ENCODE measurements at places on chromosomes 1 and 21.

DNA sequence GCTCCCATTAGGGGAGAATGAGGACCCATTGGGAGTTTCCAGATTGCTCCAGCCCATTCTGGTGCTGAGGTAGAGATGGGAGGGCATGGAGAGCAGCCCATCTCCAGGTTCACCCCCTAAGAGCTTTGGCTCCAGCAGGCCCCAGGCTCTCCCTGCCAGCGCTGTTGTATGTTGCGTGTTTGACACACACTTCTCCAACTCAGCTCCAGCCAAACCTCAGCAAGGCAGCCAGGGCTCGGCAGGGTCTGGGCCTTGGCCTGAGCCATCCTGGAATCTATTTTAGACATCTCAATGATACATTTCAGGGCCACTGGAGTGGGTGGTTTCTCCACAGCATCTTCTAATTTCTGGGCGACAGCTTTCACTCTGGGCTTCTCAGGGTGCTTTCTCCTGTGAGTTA, 117.0 kb downstream of the NAV1 start:
- DNase-seq = no peak

- no peak for DNase-seq
These were observed 26.0 kb downstream of the PTBP2 start for GRCh38 chr1:96747565-96747964.

- DNase-seq = no peak
These were observed 13.8 kb upstream of the SAMD11 start for GRCh38 chr1:909861-910310.

DNA sequence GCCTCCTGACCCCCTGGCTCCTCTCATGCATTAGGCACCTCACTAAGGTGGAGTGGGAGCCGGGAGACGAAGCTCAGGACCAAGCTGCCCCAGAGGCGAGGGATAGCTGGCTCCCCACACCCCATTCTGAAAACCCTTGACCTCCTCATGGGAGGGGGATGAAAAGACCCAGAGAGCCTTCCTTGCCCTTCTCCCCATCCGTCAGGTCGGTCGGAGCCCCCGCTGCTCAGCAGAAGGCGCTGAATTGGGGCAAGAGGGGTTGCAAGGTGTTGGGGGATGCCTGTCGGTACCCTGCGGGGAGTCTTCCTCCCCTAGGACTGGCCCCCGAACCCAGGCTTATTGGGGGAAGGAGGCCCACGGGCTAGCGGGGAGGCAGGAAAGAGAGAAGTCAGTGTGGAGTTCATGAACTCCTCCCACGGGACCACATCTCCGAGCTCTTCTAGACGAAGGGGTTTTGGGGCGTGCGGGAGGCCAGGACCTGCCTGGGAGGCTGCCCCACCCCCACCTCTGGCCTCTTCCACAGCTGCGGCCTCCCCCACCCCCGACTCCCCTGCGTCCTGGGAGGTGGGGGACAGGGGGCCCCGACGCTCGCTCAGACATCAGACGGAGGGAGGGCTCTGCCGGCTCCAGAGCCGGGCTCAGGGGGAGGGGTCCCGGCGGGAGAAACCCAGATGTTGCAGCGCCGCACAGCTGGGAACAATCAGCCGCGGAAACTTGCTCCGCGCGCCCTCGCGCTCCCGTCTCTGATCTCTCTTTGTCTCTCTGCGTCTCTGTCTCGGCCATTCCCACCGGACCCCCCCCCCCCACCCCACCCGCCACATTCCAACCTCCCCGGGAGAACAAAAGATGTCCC, 719 bp downstream of the MFAP2 start:
- no peak for DNase-seq

DNA sequence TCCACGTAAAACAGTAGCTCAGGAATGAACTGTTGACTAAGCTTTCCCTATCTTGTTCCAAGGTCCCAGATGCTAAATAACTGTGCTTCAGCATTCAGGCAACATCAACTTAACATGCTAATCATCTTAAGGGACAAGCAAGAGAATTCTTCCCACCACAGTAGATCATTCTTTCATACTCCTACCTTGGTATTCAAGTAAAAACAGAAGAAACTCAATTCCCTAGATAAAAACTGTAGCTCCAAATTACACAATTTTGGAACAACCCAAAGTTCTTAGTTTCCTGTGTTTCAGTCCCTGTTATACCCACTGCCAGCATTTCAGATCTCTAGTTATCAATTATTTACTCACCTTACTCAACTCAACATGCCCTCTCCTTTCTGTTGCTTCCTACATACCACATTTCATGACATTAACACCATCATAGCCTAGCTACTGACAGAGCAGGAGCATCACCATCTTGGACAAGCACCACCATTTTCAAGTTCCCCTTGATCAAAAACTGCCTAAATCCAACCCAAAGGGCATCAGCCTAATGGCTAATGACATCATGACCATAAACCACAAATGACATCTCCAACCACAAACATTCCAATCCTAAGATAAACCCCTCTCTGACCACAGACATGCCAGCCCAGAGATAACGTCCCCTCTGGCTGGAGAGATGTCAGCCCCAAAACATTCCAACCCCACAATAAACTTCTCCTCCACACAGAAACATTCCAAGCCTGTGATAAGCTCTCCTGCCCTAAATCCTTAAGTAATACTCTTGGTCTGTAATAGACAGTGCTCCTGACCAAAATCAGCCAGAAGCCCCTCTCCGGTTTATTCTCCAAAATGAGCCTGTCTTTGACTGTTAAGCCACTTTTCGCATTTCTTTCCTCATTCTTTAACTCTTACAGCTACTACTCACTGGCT, 191.2 kb downstream of the RERE start:
- no peak for DNase-seq

DNA sequence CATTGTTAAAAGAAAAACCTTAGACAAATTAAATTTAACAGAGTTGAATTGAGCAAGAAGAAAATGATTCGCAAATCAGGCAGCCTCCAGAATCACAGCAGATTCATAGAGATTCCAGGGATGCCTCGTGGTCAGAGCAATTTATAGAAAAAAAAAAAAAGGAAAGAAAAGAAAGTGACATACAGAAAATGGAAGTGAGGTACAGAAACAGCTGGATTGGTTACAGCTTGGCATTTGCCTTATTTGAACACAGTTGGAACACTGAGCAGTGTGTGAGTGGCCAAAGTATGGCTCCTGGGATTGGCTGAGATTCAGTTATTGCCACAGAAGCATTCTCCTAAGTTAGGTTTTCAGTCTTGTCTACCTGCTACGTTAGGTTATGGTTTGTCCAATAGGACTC, 9.1 kb upstream of the C21orf91 start:
- no peak for DNase-seq

DNA sequence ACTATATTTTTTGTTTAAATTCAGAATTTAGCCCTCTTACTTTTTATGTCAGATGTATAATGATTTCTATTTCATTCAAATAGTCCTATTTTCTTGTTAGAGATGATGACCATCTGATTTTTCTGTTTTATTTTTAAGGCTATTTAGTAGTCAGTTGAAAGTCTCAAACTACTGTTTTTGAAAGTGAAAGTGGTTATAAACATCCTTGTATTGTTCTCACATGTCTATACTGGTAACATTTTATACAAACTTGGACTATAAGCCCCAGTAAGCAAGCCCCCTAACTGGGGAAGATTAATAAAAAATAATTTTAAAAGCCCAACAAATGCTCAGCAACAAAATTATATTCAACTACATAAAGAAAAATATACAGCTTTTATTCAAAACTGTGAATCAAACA, 271.3 kb upstream of the RGS18 start:
- no peak for DNase-seq

DNA sequence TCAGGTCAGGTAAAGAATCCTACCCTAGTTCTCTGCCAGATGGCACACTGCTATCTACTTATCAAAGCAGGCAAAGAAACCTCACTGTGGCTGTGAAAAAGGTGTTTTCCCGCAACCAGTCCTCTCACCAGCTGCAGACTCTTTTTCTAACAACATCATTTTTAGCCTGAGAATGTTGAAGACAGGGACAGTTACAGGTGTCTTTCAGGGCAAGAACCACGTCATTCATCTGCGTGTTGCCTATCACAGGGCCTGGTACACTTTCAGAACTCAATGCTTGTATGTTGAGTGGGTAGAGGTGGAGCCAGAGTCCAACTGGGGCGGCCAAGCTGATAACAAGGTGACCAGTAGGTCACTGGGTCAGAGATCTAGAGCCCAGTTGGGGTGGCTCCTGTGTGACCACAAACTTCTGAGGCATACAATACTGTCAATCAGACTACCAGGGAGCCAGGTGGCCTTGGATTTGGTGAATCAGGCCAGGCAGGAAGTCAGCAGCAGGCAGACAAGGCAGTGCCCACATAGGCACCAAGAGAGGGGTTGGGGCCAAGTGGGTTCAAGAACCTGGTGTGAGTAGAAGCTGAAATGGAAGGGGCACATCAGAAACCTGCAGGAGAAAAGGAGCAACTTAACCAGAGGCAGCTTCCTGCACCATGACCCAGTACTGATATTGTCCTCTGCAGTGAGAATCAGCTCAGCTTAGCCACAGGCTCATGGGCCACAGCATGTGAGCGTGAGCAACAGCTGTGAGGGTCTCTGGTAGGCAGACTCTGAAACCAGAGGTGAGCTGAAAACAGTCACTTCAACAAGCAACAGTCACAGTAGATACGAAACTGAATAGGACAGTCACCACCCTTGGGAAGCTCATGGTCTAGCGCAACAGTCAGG, 123.6 kb downstream of the DTL start:
- DNase-seq = no peak

DNA sequence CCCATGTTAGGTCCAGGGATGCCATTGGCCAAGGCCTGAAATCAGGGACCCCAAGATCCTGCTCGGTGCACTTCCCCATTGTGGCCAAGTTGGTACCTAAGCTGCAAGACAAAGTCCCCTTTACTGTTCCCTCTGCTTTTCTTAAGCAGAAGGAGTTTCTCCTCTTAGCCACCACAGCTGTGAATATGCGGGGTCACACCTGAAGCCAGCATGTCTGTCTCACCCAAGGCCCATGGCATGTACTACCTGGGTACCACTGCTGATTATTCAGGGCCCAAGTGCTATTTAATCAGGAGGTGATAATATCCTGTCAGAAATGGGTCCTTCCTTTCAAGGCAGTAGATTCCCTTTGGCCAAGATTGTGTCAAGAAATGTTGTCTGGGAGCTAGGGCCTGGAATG, 133.9 kb upstream of the DNAH14 start:
- no peak for DNase-seq

DNA sequence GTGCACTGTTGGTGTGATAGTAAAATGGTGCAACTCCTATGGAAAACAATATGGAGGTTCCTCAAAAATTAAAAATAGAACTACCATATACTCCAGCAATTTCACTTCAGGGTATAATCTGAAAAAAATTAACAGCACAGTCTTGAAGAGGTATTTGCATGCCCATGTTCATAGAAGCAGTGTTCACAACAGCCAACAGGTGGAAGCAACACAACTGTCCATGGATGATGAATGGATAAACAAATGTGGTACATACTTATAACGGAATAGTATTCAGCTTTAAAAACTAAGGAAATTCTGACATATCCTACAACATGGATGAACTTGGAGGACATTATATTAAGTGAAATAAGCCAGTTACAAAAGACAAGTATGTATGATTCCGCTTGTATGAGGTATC, 8.2 kb downstream of the TTLL7 start:
- no peak for DNase-seq

GRCh38 chr1:18913065-18913835, 10.9 kb upstream of the ALDH4A1 start:
- peak; percentile 61 for DNase-seq

DNA sequence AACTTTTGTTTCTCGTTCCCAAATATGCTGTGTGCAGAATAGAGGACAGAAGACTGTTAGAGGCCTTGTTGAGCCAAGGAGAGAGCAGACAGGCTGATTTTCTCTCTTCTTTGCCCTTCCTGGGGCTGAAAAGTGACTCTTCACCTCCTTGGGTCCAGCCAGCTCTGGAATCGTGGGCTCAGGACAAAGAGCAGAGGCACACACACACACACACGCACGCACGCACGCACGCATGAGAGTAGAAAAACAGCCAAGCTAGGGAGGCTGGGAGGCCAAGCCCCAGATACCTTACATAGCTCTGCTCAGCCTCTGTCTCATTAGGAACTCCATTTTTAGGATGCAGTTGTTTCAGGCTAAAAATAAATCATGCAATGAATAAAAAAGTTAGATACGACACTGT, at the start of gene CASQ2:
Gene CASQ2, minus strand, starts transcription at position 166 of the 400 bp plus-strand sequence. CDS start 173 bp downstream, outside the sequence.
- no peak for DNase-seq

- DNase-seq = peak; percentile 63
These were observed at the start of gene C2CD4D for GRCh38 chr1:151839457-151840403. C2CD4D (minus strand) TSS chr1:151839820; CDS start chr1:151838989, 831 bp downstream.

- DNase-seq = no peak
These were observed 114.9 kb downstream of the SEC16B start for GRCh38 chr1:177854951-177855350.

DNA sequence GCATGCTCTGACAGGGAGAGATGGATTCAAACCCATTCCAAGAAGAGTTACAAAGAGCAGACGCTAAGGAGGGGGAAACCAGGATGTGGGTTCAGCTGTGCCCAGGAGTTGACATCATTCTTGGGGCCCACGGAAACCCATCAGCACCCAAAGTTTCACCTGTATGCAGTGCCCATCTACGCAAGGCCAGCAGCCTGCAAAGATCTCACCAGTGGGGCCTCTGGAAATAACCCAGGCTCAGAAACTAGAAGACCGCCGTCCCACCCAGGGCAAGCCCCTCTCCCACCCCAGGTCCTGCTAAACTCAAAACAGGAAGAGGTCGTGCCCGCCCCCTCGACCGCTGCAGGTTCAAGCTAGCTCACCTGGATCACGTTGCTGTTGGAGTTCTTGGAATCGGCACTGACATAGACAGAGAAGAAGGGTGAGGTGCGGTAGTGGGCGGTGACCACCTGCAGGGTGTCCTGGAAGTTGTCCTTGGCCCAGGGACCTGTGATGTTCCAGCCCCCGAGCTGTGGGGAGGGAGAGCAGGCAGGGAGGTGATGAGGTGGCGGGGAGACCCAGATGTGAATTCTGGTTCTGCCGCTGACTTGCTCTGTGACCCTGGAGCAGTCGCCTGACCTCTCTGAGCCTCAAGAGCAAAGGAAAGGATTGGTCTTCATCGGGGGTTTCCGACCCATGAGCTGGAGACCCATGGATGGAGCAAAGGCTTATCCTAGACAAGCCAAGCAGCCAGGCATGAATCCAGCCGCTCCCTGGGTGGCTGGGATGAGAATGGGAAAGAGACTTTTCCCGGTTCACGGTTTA, 31.7 kb downstream of the ECE1 start:
- no peak for DNase-seq

DNA sequence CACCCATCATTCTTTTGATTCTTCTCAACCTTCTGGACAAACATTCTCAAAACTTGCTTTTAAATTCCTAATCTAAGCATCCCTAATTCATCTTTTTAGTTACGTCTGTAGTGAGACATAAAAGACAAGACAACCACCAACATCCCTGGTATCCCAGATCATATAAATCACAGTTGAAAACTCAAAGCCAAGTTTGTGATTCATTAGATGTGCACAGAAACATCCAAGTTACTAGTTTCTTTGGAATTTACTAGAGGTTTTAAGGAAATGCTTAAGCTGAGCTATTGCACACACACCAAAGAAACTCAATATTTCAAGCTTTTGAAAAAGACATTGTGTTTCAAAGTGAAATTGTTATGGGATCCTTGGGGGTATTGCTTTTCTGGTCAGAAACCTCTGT, 47.6 kb downstream of the ATP6V1G3 start:
- DNase-seq = no peak

DNA sequence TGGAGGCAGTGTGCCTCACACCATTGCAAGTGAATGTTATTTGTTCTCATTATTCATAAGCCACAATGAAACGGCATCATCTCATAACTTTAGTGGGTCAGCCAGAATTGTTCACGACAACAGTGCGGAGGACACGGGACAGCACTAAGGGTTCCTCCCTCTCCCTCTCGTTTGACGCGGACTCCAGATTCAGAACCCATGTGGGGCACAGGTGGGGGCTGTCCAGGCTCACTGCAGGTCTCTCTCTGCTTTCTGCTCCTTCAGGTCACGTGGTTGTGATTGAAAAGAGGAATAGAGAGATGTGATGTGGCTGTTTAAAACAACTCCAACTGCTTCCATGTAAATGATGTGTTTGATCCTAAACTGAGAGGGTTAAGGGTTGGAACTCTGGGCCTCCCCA, 13.5 kb downstream of the RUNX1 start:
- DNase-seq = no peak
